Forelimb muscle (tissue), 1 donor: ENCODE measurements at places on chromosomes 12 and 14.

DNA sequence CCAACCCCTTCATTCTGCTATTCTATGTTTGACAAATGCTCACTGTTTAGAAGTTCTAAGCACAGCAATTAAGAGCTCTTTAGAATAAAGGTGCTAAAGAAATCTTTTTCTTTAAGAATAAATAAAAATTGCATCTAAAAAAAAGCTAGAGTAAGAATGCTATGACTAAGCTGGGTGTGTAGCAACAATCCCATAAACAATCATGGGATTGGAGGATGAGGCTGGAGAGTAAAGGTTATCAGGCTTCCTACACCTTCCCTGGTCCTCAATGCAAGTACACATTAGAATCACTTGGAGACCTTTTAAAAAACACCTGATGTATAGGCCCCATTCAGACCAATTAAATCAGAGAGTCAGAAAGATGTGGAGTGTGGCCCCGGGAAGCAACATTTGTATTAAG, 88.3 kb downstream of the CIT start:
- DNase-seq: no peak

DNA sequence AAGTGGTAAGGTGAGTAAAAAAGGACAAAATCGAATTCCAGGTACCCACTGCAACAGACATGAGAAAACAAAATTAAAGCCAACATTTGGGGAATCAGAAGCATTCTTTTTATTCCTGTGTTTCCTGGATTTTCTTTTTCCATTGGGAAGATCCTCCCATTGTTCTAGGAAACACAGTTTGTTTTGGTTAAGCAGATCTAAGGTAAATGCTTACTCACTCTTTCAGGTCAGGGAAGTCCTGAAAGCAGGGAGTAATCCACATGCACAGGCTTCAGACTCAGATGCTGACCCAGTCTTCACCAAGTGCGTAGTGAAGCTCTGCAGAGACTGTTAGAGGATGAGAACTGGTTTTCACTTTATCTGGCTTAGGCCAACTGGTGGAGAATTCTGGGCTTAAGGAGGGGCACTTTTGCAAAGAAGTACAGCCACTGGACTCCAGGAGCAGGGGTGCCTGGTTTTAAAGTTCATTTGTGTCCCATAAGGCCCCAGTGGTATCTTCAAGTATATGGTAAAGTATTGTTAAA, 57.7 kb downstream of the RPAP3 start:
- no peak for DNase-seq

DNA sequence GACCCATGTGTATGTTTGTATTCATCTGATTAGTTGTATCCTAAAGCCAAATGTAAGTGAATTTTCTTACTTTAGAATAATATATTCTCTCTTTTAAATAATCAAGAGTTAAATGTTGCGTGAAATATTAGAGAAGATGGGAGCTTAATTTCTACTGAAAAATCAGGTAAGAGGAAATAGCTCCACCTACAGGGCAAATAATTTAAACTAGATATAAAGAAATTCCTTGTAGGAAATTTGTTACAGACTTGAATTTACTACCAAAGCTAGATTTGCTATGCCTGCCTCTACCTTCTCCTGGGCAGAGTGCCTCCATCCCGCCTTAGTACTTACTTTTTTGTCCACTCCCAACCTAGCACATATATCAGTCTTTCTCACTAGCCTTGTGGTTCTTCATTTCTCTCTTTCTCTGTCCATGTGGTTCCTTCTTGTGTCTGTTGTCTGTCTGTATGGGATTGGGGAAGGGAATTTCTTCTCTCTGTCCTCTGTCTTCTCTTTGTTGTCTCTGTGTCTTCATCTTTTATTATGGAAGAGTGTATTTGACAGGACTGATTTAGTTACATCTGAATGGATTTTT, 44.7 kb downstream of the PALS1 start:
- DNase-seq: no peak

- DNase-seq: no peak
Observed at GRCh38 chr14:51805541-51805940, 54.9 kb upstream of the GNG2 start.

GRCh38 chr12:26666286-26666685, 166.7 kb downstream of the ITPR2 start:
- no peak for DNase-seq

- no peak for DNase-seq
Observed at GRCh38 chr12:57276935-57277563, 26.1 kb upstream of the STAC3 start.
